ENCODE measurements at places on chromosomes 2 and 18.

DNA sequence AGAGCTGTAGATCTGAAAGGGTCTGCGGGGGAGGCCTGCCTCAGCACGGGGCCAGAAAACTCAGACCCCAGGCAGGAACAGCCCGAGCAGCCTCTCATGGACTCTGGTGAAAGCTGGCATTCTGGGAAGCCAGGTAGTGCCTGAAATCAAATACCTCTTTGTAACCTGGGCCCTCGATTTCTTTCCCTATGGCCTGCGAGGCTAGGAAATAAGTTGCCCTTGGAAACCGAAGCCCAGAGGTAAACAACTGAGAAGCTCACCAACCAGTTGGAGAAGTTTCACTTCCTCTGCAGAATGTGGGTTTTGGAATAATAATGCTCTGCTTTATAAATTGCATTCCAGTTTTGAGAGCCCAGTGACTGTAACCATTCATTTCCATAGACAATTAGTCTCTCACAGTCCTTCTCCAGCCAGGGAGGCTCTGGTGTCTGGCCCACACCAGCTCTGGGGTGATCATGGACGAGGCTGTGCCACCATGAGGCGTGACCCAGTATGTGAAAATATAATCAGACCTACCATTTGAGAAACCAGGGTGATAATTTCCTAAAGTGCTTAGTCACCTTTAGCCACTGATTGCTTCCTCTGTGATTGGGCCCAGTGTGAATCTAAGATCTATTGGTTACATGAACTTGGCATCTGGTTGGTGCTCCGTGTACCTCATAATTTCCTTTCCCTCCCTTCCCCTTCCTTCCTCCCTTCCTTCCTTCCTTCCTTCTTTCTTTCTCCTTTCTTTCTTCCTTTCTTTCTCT, 133.1 kb upstream of the PELI1 start:
- DNase-seq: no peak

GRCh38 chr2:190515687-190516086, 18.8 kb downstream of the NEMP2 start:
- peak; percentile 50 for DNase-seq

- no peak for DNase-seq
These were observed 28.9 kb downstream of the MARCHF4 start for GRCh38 chr2:216343221-216343980.

DNA sequence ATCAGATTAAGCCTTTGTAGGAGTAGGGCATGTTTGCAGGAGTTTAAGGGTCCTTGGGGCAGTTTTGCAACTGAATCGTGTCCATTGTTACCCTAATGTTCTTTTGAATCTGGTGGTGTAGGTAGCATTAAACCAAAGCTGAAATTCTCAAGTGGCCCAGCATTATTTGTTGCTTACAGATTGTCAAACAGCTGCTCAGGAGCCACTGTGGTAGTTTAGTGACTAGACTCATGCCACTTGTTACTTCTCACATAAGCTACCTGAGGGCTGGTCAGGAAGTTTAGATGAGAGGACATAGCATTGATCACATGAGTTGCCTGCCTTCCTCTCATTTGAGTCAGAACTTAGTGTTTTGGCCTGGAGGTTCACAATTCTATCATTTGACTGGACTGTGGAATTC, 157.6 kb downstream of the HAUS1 start:
- no peak for DNase-seq

GRCh38 chr2:114022360-114023085, 132.6 kb downstream of the ACTR3 start:
- no peak for DNase-seq

DNA sequence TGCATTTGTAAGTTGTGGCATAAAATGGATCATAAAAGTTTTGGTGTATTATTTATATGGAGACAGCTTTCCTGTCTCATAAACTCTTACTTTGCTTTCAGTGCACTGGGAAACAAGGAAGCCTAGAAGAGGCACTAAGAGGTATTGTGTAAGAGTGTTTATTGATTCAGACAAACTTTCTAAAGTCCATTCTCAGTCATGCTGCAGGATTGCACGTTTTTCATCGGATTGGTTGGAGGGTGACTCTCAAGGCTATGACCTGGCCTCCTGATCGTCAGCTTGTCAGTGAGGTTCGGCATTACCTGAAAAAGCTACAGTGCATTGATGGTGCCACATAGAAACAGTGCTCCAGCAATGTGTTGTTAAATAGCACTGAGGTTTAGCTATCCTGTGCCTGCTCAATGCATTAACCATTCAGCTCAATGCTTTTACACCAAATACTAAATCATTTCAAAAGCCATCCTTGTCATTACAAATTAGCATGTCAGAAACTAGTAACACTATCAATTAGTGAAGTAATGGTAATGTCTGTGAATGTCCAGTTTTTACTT, 545.5 kb downstream of the CBLN2 start:
- DNase-seq: no peak

GRCh38 chr2:165078913-165079312, 123.6 kb upstream of the SLC38A11 start:
- DNase-seq: no peak

- DNase-seq: no peak
These were observed 10.4 kb downstream of the TXNL1 start for GRCh38 chr18:56627991-56628390.

GRCh38 chr2:15263976-15264685, 297.0 kb downstream of the NBAS start:
- no peak for DNase-seq

DNA sequence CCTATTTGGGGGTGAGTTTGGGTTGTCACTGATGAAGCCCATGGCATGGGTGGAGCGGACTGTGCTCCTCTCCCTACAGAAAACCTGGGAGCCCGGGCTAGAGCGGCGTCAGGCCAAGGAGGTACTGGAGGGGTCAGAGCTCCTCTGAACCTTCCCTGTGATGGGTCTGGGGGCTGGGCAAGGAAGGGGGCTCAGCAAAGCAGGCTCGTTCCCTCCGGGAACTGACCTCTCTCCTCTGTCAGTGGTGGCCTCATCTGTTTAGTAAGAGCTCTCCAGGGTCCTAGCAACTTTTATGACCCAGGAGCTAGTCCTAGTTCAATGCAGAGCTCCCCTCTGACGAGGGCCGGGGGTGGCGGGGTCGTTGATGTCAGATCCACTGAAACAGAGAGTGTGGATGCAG, 62.4 kb upstream of the OTOF start:
- DNase-seq: no peak

DNA sequence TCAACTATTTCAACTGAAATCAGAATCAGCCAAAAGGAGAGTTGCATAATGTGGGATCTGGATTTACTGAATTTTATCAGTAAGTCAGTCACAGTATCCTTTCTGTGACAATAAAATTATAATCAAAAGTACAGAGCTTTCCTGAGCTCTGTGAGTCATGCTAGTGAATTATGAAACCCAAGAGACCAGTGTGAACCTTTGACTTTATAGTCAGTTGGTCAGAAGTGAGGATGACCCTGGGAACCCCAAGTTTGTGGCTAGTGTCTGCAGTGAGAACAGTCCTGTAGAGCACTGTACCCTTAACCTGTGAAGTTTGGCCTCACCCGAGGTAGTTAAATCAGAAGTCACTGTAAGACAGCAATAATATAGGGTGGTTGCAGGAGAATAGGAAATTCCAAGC, 381.7 kb downstream of the CDH19 start:
- no peak for DNase-seq

GRCh38 chr2:145617906-145618305, 1098.0 kb upstream of the ZEB2 start:
- DNase-seq: no peak

GRCh38 chr2:73889206-73889605, 3.6 kb upstream of the ACTG2 start:
- no peak for DNase-seq

- no peak for DNase-seq
These were observed 1.3 kb downstream of the NETO1 start for GRCh38 chr18:72866442-72866900.

GRCh38 chr18:54135216-54135615, 89.3 kb downstream of the MBD2 start:
- DNase-seq: no peak
